ENCODE measurements at places on chromosomes 1 and 21. TPM values are rescaled to one million over a fixed set of nuclear protein-coding genes. Genes with fewer than 3 reads are reported as not detected.

ACTA1 gene
- 14,709 TPM for total RNA-seq

ACAP3 gene
- total RNA-seq = 60.8 TPM

COL11A1 gene
- 0.13 TPM for total RNA-seq

BRINP3 gene
- not detected for total RNA-seq

EFNA3 gene
- 1.2 TPM for total RNA-seq

TMOD4 gene
- not detected for total RNA-seq

SEC16B gene
- 1.3 TPM for total RNA-seq

RGS7 gene
- total RNA-seq = not detected

PCAT6 gene
- total RNA-seq = 1.7 TPM

AMY1A gene
- total RNA-seq = not detected

- no peak for DNase-seq
Measured at GRCh38 chr1:150256198-150256553, 1.4 kb upstream of the CA14 start.

DNA sequence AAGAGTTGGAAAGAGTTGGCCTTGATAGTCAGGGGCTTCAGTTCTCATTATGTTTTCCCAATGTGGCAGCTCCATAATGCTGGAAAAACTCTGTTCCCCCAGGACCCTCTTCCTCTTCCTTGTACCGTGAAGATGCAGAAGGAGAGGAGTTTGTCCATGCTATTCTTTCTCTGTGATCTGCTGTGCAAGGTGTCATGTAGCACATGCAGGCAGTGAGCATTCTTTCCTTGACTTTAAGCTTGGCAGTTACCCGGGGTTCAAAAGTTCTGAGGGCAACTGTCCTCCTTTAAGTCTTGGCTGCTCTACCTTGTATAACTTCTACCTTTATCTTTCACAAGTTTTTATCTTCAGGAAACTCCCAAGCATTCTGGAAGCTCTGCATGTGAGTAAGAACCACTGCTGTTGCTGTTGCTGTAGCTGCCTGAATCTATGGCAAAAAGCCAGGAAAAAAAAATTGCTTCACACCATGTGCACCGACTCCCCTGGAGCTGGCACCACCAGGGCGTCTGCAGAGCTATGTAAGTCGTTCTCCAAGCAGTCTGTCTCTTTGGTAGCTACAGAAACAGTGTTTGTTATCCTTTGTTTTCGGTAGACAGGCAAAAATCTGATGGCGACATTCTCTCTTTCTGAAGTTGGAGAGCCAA lies 42.7 kb upstream of the SLC16A1 start:
- DNase-seq = no peak

GRCh38 chr1:172180501-172181285 lies 239.8 kb upstream of the C1orf105 start:
- no peak for DNase-seq

DNA sequence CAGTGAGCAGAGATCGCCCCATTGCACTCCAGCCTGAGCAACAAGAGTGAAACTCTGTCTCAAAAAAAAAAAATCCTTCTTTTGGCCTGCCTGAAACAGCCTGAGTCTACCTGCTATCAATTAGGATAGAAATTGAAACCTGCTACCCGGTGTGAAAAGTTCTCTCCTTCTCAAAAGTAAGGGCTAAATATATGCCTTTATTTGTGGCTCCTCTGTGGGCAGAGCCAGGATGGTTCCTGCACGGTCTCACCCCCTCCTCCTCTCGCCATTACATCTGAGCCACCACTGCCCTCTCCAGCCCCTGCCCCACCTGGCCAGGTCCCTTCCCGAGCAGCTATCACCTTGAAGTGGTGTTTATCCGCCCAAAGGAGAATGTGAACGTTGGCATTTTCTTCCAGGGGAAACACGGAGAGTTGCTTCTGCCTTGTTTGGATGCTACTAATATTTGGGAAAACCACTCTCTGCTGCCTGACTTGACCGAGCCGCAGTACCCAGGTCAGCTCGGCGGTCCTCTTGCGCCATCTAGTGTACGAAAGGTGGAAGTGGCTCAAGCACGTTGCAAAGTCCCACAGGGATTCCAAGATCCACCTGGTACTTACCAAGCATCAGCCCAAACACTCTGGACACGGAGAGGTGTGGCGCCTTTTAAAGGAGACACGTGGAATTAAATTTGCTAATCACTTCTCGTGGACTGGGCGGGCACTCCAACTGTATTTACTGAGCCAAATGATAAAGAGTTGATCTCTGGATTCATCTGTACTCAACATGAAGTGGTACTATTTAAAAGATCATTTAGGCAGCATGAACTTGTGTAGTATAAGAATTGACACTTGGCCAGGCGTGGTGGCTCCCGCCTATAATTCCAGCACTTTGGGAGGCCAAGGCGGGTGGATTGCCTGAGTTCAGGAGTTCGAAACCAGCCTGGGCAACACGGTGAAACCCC lies 31.9 kb downstream of the SETD4 start:
- DNase-seq = peak; percentile 89

DNA sequence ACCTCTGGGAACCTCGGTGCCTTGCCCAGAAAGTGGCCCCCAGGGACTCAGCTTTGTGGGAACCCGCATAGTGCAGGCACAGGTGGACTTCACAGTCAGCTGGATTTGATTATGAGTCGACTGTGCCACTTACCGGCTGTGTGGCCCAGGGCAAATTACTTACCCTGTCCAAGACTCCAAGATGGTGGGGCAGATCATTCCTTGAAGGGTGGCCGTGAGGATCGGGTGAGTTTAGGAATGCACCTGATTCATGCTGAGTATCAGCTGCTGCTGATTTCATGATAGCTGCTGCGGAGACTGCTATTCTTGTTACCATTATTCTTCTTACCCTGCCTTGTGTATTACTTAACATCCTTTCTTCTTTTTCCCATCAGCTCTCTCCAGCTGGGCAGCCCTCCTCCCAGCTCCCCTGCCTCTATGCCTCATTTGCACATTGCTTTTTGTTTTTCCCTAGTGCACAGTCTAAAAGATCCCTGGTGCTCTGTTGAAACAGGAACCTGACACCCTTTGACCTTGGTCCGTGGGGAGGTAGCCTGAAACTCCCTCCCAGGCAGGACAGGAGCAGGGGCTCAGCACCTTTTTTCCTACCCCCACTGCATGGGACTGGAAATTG lies 40.5 kb upstream of the FHAD1 start:
- peak; percentile 17 for DNase-seq

- no peak for DNase-seq
Measured at GRCh38 chr1:229238231-229238630, 32.7 kb upstream of the RAB4A start.

DNA sequence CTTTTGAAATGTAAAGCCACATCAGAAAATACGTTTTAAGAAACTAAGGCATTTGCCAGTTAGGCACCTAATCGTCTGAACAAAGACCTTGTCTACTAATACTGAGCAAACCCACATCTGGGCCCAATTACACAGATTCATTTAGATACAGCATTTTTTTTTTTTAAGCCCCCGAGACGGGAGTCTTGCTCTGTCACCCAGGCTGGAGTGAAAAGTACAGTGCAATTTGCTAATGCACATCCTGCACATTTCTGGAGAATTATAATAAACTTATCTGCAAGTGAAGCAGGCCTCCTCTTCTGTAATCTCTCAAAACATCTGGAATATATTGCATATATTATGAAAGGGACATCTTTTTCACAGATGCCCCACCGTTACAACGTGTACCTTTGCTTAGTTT lies 3.3 kb downstream of the RSRP1 start:
- DNase-seq = no peak

GRCh38 chr1:25566730-25567341 lies 23.4 kb downstream of the LDLRAP1 start:
- DNase-seq = no peak

DNA sequence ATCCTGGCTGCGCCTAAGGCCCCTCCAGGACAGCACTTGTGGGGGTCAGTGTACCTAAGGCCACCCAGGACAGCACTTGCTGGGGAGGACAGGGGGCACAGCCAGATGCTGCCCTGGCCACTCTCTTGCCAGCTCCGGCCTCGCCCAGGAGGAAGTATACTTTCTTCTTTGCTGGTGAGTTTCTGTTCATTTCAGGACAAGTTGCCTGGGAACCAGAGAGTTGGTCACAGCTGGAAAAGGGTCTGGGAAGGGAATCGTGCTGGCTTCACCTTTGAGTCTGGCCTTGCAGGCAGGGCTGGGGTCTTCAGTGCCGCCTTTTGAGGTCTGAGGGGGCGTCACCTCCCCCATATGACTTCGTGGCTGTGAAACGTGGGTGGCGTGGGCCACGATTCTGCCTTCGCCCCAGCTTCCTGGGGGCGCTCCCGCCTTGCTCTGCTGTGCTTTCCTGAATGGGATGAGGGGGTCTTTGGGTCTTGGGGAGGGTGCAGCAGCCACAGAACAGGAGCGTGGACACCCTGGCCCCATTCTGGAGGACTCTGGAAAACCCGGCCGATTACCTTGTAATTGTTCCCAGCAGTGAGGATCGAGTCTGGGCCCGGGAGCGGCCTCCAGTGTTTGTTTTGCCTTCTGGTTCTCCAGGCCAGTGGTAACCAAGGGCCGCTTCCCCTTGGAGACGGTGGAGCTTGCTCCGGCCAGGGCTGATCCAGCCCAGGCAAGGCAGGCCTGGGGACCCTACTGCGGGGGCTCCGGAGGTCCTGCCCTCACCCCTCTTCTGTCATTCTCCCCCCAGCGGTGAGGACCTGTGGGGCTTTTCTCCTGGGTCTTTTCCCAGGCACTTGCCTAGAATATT lies 45.9 kb downstream of the SPSB1 start:
- DNase-seq = no peak

- DNase-seq = no peak
Measured at GRCh38 chr1:224495866-224496265, 61.3 kb upstream of the WDR26 start.

- no peak for DNase-seq
Measured at GRCh38 chr1:91889717-91890459, 3.9 kb upstream of the TGFBR3 start.

DNA sequence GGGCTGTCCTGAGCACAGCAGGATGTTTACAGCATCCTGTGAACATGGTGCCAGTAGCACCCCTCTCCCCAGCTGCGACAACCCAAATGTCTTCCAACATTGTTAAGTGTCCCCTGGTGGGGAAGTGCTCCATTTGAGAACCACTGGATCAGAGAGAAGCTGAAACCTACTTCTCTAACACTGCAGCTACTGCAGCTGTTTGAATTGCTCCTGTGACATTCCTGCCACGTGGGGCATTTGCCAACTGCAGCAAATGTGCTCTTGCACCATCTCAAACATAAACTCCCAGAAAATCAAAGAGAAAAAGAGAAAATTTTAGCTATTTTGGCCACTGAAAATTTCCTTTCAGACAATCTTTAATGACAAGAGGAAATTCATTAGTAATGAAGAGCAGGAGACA lies 11.0 kb downstream of the SLC2A5 start:
- DNase-seq = no peak

- DNase-seq = peak; percentile 53
Measured at GRCh38 chr1:226632169-226632879, 83.8 kb downstream of the STUM start.

DNA sequence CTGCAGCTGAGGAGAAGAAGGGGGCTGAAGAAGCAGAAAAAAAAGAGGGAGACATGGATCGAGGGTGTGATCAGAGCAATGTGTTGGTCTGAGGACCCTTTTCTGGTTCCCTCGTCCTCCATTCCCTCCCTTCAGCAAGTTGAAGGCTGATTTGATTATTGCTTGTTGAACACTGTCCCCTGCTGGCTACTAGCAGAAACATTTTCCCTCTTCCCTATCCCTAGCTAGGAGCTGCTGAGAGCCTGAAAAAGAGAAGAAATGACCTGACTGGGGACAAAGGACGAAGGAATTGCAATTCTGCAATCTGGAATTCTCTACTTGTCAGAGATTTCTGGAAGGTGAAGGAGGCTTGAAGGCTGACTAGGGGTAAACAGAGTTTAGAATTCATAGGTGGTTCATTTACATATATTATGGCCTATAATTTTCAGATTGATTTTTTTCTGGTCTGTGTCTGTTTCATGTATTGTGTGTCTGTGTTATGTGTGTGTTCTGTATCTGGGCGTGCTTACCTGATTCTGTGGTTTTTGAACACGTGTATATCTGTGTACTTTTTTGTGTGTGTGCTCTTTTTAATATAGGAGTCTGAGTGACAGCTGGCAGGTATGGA lies 9.8 kb downstream of the NHLH1 start:
- DNase-seq = no peak

- DNase-seq = no peak
Measured at GRCh38 chr1:12745992-12746323, at the start of gene CFAP107. CFAP107 (plus strand) TSS chr1:12746200; CDS start chr1:12746431, 231 bp downstream.

DNA sequence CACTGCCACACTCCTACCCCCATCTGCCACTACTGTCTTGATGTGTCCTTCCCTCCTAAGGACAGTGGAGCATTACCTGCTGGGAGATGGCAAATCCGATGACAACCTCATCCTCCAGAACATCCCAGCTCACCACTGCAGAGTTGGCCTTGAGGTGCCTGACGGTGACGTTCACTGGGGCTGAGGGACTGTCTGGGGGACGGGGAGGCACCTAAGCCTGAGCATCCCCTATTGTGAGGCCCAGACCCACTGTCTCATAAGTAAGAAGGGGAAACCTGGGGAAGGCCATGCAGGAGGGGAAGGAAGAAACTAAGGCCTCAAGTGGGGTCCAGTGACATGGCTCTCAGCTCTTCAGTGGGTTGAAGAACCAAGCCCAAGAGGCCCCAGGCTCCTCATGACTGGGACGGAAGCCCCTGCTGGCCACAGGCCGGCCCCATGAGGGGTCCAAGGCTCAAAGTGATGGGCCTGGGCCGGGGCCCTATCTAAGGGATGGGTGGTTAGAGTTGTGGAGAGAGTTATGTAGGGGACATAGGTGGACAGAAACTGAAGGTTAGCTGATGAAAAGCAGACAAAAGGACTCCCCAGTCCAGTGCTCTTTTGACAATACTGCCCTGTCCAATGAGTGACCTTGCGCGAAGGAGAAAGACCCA lies 1.8 kb downstream of the FNDC5 start:
- DNase-seq = no peak

DNA sequence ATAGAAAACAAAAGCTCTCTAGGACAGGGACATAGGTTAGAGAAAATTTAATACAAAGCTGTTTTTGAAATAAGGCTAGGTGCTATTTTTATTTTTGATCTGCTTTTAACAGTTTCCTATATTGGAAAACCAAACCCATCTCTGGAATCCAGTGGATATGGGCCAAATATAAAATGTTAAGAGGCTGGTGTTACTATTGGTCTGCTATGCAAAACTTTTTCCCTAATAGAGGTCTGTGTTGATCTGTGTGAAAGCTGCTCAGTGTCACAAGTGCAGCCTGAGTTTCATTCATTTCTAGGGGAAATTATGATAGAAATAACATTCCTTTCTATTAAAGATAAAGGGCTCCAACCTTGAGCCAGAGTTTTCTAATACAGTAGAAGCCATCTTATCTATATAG lies 116.4 kb downstream of the OLFML2B start:
- DNase-seq = no peak

DNA sequence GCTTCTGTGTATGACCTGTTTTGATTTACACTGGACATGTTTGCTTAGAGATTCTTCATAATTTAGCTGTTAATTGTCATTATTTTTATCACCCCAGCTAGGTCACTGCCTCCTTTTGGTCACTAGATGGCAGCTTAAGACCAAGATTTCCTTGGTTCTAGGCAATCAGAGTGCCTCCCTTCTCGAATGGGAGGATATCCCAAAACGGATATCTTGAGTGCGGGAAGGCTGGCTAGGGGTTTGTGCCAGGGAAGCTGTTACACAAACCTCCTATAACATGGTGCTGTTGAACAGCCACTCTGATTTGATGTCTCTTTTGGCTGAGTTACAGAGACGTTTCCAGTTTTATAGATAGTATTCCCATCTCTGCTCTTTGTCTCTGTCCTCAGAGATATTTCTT lies 283.5 kb downstream of the S1PR1 start:
- DNase-seq = no peak

Measured in cardiac septum (tissue), 1 donor.